ENCODE measurements at places on chromosomes 6 and 20.

- DNase-seq = no peak
Measured at GRCh38 chr6:166656230-166657151, 29.4 kb upstream of the RPS6KA2 start.

DNA sequence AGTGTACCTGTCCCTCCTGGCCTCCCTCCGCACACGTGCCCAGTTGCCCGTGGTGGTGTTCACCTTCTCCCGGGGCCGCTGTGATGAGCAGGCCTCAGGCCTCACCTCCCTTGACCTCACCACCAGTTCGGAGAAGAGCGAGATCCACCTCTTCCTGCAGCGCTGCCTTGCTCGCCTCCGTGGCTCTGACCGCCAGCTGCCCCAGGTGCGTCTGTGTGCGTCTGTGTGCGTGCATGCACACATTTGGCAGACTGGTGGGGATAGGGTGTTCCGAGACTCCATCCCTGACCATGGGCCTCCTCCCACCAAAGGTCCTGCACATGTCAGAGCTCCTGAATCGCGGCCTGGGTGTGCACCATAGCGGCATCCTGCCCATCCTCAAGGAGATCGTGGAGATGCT, 4.9 kb downstream of the SKIC2 start:
- no peak for DNase-seq

DNA sequence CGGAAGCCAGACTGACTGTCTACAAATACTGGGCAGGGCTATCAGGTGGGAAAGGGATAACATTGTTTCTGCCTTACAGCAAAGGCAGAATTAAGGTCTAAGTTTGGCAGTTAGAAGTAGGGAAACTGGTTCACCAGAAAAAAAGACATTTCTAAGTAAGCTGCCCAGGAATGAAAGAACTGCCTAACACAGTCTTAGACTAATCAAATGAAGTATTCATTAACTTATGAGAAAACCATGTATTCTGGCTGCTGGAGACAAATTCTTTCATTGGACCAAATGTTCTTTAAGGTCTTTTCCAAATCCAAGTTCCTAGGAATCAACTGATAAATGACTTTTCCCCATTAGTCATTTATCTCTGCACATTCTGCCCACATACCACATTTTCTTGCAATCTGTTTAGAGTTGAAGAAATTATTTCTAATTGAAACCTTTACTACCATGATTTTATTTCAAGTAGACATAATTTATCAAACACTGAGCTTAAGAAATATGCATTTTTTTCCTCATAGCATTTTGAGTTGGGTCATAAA, 120.3 kb upstream of the OGFRL1 start:
- DNase-seq = no peak

DNA sequence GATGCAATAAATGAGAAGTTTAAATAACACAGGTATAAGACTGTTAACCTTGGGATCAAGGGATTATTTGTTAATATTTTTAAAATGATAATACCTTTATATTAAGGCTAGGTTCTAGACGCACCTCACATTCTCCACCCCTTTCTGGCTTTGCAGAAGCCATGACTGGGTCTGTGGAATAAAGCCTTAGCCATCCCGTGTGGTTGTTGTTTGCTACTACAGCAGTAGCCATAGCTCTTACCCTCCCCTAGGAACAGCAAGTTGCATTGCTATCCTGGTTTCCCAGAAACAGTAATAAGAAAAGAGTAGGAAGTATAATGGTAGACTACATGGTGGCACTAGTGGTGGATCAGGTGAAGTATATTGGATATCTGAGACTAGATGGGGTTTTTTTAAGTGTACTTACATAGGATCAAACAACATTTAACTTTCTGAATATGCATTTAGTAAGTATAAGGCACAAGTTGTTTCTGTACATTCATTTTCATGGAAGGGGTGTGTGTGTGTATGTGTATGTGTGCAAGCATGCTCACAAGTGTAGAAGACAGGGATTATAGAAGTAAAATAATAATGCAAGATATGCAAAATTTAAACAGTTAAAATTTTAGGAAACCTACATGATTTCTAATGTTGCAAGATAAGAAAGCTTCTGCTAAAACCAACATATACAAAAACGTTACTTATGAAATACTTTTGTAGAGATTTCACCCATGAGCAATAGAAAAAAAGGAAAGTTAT, 384.2 kb downstream of the PRKN start:
- no peak for DNase-seq

- no peak for DNase-seq
Measured at GRCh38 chr6:166853371-166854325, 102.7 kb downstream of the RNASET2 start.

DNA sequence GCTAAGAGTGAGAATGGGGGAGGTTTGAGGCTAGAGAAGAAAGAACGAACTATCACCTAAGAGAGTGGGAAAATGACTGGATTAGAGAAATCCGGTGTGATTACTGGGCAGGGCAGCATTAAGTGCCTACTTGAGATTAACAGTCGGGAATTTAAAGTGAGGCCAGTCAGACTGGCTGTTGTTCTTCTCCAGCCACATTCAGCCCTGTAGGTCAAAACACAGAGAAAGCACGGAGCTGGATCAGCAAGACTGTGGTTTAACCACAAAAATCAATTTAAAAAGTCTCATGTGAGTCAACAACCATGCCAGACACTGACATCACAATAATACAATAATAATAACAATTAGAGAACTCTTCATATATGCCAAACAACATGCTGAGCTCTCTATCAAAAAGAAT, 301.9 kb upstream of the SGK1 start:
- no peak for DNase-seq

DNA sequence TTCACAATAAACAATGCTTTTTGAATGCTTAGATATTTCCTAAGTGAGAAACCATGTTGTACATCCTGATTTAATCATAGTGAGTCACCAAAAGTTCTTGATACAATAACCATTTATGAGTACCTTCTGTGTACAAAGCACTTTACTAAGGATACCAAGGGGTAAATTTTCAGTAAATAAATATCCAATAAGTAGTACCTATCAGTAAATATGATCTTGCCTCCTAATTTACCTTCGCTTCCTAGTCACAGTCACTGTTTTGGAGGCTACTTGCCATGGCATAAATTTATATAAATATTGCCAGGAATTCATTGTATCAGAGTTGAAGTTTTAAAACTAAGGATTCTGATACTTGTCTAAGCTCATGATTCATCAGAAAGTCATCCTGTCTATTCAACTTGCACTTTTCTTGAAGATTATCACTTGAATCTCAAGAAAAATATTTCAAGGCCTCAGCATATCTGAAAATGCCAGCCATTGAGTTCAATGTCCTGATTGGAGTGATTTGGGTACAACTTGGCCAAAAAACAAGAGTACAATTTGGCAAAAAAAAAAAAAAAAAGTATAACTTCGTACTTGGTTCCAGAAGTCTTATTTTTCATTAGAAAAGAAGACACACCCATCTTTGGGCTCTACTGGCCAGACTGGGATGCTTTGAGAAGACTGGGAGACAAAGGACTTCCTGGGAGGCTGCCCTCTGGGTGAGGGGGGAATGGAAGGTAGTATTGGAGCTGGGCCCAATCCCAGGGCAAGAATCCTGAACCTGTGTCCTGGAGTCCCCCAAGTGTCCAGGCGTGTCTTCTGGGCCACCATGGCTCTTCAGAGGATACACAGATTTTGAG, 32.8 kb downstream of the RAB22A start:
- no peak for DNase-seq

- DNase-seq = no peak
Measured at GRCh38 chr6:6479785-6480184, 108.7 kb upstream of the LY86 start.

DNA sequence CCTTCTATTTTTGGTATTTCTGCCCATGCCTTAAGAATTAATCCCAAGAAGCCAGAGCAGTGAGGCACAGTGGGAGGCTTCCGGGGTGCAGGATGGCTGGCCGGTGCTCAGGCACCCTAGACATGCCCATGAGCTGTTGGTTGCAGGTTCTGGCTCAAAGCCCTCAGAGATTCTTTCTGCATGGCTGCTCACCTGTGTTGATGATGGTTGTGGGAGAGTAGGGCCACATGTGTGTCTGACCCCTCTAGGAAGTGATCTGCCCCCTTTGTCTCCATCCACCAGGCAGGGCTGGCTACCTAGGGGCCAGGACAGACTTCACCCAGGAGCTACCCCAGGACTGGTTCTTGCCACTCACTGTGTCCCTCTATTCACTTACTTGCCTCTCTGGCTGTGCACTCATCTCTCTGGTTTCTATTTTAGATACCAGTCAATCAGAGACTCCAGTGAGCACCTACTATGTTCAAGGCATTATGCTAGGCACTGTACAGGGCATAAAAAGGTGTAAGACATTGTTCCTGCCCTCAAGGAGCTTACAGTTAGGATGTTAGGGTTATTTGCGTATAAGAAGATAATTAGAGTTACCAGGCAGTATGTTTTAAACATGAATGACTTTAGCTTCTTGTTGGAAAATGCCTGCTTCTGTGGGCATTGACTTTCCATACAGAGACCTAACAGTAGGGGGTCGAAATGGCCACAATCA, 16.8 kb downstream of the CD83 start:
- DNase-seq = no peak

GRCh38 chr6:124054034-124054433, 250.4 kb downstream of the NKAIN2 start:
- DNase-seq = no peak

DNA sequence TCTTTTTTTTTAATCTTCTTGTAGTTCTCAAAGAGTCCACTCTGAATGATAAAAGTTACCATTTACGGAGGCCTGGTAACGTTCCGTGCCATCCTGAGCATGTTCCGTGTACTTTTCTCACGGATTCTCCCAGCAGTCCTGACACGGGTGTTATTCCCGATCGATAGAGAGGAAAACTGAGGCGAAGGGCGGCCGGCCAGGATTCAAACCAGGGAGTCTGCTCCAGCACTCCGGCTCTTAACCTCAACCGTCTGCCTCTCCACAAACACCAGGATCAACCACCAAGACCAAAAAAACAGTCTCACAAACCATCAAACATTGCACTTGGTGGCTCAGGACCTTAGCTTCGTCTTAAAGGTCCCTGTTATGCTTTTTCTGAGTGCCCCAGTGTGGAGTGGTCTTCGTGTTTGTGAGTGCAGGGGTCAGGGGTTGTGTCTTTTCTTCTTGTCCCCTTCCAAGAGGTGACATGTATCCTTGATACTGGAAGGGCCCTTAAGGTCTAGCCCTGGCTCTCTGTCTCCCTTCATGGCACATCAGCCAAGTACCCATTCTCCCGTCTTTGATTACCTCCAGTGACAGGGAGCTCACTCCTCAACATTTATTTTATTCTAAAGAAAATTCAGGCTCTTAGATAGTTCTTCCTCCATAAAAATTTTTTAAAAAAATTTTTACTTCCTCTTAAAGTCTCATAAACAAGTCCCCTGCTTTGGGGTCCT, 35.1 kb downstream of the SRC start:
- no peak for DNase-seq

- DNase-seq = no peak
Measured at GRCh38 chr6:84687431-84687830, 77.0 kb downstream of the TBX18 start.

GRCh38 chr6:33924681-33925080, 120.9 kb upstream of the MLN start:
- no peak for DNase-seq

GRCh38 chr20:6235510-6235909, 112.7 kb upstream of the FERMT1 start:
- DNase-seq = no peak

GRCh38 chr6:162856885-162857284, 129.1 kb downstream of the PACRG start:
- peak; percentile 36 for DNase-seq

- peak; percentile 5 for DNase-seq
Measured at GRCh38 chr6:15621203-15622044, 41.4 kb downstream of the DTNBP1 start.

GRCh38 chr20:7866285-7866684, 74.0 kb downstream of the HAO1 start:
- DNase-seq = no peak

DNA sequence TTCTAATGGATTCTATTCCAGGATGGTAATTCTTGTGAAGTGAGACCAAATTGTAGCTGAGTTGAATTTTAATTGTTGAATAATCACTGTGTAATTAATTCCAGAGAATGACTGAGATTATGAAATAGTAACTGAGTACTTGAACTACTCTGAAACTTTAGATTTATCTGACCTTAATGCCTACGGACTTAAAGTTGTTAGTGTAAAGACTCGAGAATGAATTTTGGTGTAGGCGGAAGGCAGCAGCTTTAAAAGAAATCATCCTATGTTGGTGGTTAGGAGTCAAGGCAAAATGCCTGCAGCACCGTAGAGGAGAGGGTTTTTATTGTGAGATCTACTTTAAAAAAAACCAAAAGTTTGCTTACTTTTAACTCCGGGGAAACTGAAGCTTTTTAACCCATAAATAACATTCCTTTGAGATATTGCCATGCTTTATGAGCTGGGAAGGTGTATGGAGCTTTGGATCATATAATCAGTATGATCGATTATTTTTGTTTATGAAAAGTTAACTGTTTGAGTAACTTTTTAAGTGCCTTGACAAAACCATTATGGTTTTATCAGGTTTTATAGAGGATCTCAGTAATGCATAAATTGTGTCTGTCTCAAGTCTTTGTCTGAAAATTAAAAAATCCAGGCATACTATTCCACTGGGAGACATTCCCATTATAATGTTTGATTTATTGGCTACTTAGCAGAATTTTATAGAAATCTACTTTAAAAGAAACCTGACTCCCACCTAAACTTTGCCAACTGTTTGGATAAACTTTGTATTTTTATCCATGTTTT, 46.1 kb downstream of the MYO6 start:
- no peak for DNase-seq

DNA sequence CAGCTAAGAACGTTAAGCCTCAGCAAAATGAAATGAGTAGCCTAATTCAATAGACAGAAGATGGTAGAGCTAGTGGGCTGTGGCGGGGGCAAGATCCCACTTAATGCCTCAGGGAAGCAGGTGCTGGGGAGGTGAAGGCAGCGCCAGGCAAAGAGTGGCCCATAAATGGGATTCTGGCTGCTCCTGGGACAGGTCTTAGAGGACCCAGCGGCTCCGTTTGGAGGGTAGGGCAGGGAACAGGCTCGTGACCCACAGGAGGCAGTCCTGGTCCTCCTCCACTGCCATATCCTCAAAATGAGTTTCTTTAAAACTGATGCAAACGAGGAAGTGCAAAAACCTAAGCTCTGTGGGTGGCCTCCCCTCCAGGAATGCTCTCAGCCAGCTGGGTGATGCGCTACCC, 32.7 kb downstream of the SAYSD1 start:
- no peak for DNase-seq

GRCh38 chr20:10523443-10523842, 88.3 kb downstream of the SLX4IP start:
- DNase-seq = no peak

- DNase-seq = no peak
Measured at GRCh38 chr6:112620812-112621569, 273.9 kb downstream of the RFPL4B start.

DNA sequence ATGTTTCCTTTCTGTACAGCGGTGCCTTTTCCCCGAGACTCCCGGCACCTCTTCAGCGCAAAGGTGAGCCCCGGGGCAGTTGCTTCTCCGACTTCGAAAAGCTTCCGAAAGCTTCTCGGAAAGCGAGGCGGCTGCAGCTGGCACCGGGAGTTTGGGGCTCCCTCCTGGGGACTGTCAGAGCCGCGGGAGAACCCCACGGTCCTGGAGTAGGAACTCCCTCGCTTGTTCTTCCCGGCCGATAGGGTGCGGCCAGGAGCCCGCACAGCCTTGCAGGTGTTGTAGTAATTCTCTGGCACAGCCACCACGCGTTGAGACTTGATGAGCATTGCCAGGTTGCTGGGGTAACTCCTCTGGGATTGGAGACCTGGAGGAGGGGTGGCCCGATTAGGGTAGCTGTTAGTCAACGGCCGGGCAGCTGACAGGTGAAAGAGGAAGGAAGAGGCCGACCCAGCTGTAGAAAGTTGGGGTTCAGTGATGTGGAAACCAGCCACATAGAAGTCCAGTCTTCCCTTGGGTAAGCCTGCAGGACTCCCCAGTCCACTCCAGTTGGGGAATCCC, 721 bp downstream of the KDM1B start:
- DNase-seq = peak; percentile 77

- no peak for DNase-seq
Measured at GRCh38 chr6:134768931-134769330, 181.0 kb downstream of the ALDH8A1 start.
